Smooth muscle cell of the pulmonary artery (primary cell): ENCODE measurements at places on chromosomes 12 and 14. TPM values are rescaled to one million over a fixed set of nuclear protein-coding genes. Genes with fewer than 3 reads are reported as not detected.

Gene SYNJ2BP
- total RNA-seq = 20.6 and 29.1 TPM in 2 replicates

Gene PLEKHH1
- 0.20 and 0.36 TPM in 2 replicates for total RNA-seq

Gene KCNH5
- total RNA-seq = 0.03 and 0.07 TPM in 2 replicates

Gene GOLGA3
- total RNA-seq = 210 and 265 TPM in 2 replicates

Gene MYH6
- total RNA-seq = not detected in 2 replicates

Gene KRT8
- total RNA-seq = 9.3 and 32.5 TPM in 2 replicates

Gene PDE3A
- total RNA-seq = 44.1 and 108 TPM in 2 replicates

Gene RDH12
- total RNA-seq = not detected in 2 replicates

Gene SBNO1
- total RNA-seq = 33.0 and 34.3 TPM in 2 replicates

Gene MMP17
- total RNA-seq = 2.6 and 7.8 TPM in 2 replicates

Gene CPNE6
- total RNA-seq = not detected in 2 replicates

Gene AVPR1A
- 1.9 TPM in 1 of 2 replicates, not detected in the other for total RNA-seq

Gene DHRS2
- total RNA-seq = not detected in 2 replicates

Gene GRIP1
- 0.26 and 0.33 TPM in 2 replicates for total RNA-seq

Gene TAS2R7
- total RNA-seq = not detected in 2 replicates

Gene KCNH3
- 0.26 and 0.33 TPM in 2 replicates for total RNA-seq
